ENCODE measurements at places on chromosomes 3 and 15. TPM values are rescaled to one million over a fixed set of nuclear protein-coding genes. Genes with fewer than 3 reads are reported as not detected.

DNA sequence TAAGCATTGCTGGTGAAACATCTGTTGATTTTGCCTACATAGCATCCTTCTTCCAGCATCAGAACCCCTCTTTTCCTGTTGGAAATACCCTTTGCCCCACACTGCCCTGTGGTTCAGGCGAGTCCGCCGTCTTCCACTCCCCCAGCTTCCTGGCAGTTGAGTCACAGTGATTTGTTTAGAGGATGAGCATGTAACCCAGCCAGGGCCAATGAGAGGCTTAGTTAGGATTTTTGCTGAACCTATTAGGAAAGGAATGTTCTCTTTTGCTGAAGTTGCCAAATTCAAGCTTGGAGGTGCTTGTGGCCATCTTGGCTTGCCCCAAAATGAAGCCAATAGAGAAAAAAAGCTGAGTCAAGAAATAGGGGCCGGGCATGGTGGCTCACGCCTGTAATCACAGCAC lies 19.0 kb upstream of the MEX3B start:
- ATAC-seq = peak; percentile 52

- ATAC-seq = no peak
These were observed 11.8 kb upstream of the ZNF770 start for GRCh38 chr15:34999906-35000305.

DNA sequence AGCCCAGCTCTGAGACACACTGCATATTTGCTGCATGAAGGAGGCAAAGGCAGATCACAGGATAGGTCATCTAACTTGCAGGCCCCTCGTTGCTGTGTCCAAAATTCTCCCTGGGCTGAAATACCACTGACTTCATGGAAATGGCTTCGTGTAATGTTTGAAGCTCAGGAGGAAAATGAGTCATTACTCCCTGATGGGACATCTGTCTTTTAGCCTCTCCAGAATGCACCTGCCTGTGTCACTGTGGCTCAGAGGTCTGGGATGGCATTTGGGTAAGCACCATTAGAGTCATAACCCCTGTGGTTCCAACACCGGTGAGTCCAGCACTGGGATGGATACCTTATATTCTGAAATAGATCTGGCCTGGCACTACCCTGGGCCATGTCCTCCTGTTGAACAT lies 51.5 kb downstream of the IL12A start:
- no peak for ATAC-seq

CATSPER2 gene
- 8.8 TPM for total RNA-seq

- ATAC-seq = no peak
These were observed 53.3 kb downstream of the ITGB5 start for GRCh38 chr3:124833710-124834332.

DNA sequence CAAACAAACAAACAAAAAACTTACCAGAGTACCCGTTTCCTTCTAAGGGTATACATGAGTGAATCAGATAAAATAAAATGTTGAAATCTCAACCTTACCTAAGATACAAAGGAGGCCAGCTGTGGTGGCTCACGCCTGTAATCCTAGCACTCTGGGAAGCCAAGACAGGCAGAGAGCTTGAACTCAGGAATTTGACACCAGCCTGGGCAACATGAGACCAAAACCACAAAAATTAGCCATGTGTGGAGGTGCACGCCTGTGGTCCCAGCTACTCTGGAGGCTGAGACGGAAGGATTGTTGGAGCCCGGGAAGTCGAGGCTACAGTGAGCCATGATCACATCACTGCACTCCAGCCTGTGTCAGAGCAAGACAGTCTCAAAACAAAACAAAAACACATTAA lies 11.0 kb upstream of the FAM219B start:
- ATAC-seq = no peak

DNA sequence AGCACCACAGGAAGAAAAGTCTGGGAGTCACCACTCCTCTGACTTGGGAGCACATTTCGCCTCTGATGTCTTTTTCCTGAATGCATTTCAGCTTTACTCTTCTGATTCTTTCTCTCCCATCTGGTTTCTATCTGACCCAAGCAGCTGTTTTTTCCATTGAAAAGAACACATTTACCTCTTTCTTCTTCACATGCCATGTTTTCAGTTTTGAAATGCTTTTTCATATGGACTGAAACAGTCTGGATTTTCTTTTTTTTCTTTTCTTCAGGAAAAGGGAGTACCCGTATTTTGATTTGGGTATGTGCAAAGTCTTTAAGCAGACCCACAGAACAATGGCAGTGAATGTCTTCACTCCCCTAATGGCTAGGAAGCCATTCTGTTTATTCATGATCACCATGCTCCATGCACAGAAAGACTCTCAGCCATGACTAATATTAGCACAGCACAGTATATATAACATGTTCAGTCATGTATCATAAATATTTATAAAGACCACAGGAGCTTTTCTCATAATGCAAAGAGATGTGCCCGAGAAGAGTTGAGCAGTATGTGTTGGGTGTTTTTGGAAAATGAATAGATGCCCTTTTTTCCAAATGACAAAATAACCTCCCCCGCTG lies 82.7 kb upstream of the LRIG1 start:
- ATAC-seq = no peak

CEMIP gene
- 0.04 TPM for total RNA-seq

DNA sequence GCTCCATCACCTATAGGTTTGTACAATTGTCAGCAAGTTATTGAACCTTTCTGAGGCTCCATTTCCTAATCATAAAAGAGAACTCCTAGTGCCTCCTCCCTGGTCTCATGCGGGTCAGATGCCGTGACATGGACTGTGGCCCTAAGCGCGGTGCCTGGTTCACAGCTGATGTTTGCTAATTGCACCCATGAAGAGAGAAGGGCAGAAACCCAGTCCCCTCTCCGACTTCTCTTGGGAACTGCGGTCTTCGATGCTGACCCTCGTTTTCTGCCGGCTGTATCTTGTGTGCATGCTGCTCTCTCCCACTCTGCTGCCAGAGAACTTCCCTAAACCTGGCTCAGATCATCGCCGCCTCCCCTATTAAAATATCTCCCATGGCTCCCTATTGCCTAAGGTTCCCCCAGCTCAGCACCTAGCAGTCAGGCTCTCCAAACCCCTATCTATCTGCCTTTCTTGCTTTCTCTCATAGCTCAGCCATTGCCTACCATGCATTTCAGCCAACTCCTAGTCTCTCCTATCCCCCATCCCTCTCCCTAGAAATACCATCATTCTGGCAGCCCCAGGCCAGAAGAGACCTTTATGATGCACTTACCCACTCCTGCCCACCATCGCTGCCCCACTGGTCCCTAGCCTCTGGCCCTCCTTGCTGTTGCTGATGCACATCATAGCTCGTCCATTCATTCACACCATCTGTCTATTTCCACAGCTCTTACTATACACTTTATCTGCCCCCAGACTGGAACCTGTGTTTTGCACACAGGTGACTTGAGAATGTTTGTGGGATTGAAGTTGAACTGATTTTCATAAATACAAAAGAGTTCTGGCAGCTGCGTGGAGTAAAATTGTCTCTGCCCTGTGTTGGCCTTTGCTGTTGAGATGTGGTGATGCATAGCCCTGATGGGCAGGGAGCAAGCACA lies 6.6 kb downstream of the ISG20 start:
- no peak for ATAC-seq

DNA sequence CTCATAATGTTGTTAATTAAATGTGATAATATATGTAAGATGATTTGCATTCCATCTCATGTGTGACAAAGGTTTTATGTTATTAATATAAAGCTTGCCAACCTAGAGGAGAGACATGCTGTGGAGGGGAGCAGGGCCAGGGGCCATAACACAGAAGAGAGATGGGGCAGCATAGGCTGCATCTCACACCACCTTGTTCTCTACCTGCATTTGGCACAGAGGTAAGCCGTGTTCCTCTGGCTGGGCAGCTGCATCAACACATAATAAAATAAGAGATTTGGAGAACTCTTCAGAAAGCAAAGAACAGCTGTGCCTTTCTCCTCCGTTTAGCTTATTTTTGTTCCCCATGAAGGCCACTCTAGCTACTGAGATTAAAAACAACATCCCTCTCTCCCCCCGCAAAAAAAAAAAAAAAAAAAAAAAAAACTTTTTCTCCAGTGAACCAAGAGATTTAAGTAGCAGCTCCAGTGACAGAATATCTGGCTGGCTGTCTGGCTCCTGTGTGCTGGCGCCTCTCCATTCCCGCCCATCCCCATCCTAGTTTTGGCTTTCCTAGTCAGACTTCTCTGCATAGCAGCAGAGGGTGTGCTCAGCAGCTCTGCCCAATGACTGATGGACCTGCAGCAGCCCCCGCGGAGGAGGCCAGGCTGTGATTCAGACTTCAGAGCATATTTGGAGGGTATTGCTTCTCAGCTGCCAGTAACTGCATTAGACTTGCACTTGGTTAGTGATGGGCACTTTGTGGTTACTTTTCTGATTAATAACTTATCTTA lies 52.2 kb upstream of the STXBP5L start:
- ATAC-seq = no peak

NEK10 gene
- total RNA-seq = 0.61 TPM

LINGO1 gene
- not detected for total RNA-seq

DNA sequence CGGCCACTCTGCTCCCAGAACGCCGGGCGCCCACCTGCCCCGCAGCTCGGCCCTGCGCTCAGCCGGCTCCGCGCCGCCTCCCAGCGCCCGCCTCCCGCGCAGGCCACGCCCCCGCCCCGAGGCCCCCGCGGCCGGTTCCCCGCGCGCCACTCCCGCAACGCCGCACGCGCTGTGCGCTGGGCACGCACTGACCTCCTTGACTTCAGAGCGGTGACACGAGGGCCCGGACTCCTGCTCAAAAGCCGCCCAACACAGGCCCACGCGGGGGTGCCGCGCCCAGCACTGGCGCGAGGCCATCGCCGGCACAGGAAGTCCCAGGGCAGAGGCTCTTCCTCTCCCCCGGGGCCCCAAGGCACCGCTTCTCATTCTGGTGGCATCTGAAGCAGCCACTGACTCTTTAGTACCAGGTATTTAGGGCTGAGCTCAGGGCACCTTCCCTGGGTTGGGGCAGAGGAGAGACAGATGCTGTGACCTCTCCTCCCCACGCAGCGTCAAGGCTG lies 12.4 kb downstream of the TNK2 start:
- peak; percentile 62 for ATAC-seq

IL12A gene
- not detected for total RNA-seq

- no peak for ATAC-seq
These were observed 315.9 kb downstream of the FEZF2 start for GRCh38 chr3:62057339-62058047.

FMN1 gene
- 2.0 TPM for total RNA-seq

DNA sequence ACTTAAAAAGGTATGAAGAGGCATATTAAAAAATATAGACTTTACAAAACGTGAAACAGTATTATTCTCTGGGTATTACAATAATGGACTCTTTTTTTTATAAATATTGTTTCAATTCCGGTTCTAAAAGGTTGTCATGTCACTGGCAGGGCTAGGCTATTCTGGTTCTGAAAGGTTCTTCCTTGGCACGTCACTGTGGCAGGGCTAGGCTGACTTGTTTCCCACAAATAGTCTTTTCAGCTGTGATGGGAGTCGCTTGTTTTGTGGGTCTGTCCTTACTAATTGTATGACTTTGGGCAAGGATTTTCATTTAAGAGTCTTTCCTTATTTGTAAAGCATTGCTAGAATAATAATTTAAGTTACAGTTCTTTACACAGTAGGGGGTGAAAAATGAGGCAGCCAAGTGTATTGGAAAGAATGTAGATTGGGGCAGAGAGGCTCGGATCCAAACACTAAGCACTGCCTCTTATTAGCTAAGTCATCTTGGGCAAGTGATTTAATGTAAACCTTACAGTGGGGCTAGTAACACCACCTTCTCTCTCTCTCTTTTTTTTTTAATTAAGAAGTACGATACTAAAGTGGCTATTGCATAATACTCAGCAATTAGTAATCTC lies 12.4 kb upstream of the MELTF start:
- ATAC-seq = no peak

DNA sequence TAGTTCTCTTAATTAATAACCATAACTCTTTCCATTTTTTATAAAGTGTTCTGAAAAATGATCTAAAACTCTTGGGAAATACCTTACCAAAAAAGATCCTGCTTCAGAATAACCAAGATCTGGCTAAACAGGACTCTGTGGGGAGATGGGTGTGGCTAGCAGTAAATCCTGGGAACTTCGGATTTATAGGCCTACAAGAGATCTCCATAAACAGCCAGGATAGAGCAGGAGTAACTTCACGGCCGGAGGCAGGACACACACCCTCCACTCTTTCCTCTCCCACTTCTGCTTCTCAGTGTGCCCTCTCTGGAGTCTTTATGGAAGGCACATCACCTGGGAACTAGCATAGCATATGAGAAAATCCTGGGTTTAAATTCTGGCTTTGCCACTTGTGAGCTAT lies 309.4 kb upstream of the SOX2 start:
- ATAC-seq = no peak

GRCh38 chr15:81483496-81483895 lies 109.5 kb upstream of the TMC3 start:
- no peak for ATAC-seq

SPINK8 gene
- not detected for total RNA-seq

GRCh38 chr15:66704803-66705153 lies 2.7 kb downstream of the SMAD6 start:
- ATAC-seq = no peak

DNA sequence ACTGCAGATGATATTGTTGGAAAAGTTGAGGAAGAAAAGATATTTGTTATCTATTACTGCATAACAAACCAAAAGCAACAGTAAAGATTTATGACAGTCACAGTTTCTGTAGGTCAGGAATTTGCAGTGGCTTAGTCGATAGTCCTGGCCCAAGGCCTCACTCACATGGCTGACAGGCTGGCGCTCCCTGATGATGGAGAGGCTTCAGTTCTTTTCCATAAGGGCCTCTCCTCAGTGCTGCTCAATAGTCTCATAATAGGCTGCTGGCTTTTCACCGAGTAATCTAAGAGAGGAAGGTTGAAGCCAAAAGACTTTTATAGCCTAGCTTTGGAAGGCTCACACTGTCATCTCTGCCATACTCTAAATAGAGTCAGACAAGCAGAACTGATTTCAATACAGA lies 17.7 kb downstream of the IREB2 start:
- no peak for ATAC-seq

CPNE9 gene
- total RNA-seq = 0.32 TPM

EOMES gene
- 0.11 TPM for total RNA-seq

All from activated T-helper 17 cell treated with anti-CD3 and anti-CD28 coated beads, Interleukin-2, amount 50 U/mL, for 72 hours (primary cell).